Activated CD4-positive, alpha-beta T cell treated with anti-CD3 and anti-CD28 coated beads, Interleukin-2, Interleukin-6, amounts not matched to agents 100 ng/mL and 50 ng/mL, durations not matched to agents 16 hours and 8 hours (primary cell): ENCODE measurements at places on chromosomes 4 and X.

DNA sequence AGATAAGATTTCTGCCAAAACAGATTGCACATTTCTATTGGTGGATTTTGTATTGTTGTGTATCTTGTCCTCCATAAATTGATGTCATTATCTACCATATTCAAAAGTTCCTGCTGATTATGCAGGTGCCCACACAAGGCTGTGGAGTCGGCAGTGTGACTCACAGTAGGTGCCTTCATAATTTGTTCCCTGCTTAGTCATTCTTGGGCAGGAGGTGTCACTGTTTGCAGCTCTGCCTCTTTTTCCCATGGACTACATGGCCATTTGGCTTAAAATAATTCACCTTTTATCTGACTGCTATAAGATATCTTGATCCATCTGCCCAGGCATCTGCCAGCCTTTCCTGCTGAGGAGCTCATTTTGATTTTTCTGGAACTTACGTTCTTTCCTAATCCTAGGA, 33.6 kb upstream of the ENPEP start:
- DNase-seq: peak; percentile 0

- no peak for DNase-seq
Measured at GRCh38 chr4:38205261-38205660, 245.1 kb downstream of the PTTG2 start.

GRCh38 chrX:20653070-20653469, 386.4 kb upstream of the RPS6KA3 start:
- DNase-seq: no peak

DNA sequence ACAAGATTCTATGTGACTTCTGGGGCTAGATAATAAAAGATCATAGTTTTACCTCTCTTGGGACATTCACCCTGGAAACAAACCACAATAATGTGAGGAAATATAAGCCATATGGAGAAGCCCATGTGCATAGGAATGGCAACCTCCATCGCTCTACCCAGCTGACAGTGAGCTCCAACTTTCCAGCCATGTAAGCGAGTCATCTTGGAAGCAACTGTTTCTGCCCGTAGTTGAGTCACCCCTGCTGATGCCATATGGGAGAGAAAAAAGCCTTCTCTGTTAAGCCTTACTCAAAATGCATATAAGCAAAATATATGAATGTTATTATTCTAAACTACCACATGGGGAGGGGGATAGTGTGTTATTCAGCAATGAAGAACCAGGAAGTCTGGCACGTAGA, 31.4 kb upstream of the RELL1 start:
- DNase-seq: peak; percentile 59

DNA sequence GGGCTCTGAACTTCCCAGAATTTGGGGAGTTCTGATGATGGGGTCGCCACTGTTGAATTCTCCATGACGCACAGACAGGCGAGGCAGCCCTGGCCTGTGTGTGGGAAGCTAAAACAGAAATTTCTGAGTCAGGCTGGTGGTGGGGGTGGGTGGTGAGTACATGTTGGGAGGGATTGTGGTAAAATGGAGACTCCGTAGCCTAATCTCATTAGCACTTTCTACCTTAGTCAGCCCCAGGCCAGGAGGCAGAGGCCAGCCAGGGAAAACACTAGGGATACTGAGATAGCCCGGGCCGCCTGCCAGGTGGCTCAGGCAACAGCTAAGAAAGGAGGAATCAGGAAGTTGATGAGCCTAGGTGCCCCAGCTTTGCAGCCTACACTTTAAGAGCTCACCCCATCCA, 39.3 kb upstream of the NHSL2 start:
- no peak for DNase-seq

DNA sequence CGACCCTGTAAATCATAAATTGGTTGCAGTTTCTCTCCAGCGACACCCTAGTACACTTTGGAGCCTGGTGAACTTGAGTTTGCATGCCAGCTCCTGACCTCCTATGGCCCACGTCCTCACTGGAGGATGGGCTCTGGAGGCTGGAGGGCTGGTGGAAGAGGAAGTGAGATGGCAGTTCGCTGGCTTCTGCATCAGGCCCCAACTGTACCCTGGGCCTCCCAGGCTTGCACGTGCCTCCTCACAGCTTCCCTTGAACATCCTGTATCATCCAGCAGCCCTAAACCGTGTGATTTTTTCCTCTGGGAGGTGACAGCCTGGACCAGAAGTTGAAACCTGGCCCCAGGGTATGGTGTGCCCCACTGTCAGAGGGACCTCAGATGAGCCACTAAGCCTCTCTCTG, 78.5 kb downstream of the HTRA3 start:
- DNase-seq: no peak

DNA sequence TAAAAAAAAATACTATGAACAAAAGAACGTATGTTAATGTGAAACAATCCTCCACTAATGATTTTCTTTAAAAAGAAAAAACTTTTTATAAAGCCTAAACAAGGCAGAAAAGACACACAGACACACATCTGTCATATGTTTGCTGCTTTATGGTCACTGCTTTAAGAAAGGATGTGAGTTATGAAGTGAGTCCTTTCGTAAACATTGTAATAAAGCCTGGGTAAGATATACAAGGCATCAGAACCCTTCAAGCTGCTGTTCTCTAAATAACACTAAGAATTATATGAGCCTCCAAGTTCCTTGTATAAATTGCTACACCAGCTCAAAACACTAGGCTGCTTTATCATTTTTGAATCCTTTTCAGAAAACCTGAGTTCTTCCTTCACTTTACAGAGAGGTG, 81.6 kb downstream of the FBXO8 start:
- DNase-seq: no peak

- no peak for DNase-seq
Measured at GRCh38 chr4:98685225-98686042, 27.0 kb upstream of the TSPAN5 start.

DNA sequence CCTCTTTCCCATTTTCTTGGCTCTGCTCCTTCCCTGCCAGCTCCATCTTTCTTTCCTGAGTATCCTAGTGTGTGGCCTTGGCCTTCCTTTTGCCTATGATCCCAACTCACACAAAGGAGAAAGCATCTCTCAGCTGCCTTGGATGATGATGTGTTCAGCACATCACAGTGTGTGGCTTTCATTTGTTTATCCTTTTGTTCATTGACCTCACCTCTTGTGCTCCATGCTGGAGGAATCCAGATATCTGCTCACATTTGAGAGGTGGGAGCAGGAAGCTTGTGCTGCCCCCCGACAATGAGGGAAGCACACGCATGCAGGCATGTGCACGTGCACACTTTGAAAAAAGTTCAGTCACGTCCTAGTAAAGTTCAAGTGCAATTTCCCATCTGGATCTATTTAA, 131.0 kb downstream of the SMIM20 start:
- no peak for DNase-seq

DNA sequence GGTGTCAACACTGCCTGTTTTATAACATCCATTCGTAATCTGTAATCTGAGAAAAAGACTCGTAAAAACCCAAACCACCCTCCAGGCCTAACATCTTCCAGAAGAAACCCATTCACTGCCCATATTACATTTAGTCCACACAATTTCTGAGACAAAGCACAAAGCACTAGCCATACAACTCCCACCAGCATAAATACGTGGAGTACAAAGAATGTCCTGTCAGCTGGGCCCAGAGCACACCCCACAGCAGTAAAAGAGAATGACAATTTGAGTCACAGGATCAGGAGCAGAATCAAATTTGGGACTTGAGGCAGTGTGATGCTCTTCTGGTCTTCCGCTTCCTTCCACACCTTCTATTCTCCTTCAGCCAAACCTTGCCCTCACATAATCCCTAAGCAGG, 6.8 kb downstream of the MECP2 start:
- no peak for DNase-seq

DNA sequence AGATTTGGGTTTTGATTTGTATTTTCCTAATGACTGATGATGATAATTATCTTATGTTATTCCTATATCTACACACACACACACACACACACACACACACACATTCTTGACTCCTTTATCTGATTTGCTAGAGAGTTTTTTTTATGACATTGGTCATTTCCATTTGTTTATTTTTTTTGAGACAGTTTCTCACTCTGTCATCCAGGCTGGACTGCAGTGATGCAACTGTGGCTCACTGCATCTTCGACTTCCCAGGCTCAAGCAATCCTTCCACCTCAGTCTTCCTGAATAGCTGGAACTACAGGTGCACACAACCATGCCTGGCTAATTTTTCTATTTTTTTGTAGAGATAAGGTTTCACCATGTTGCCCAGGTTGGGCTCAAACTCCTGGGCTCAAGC, 6.7 kb downstream of the ZNF81 start:
- no peak for DNase-seq

DNA sequence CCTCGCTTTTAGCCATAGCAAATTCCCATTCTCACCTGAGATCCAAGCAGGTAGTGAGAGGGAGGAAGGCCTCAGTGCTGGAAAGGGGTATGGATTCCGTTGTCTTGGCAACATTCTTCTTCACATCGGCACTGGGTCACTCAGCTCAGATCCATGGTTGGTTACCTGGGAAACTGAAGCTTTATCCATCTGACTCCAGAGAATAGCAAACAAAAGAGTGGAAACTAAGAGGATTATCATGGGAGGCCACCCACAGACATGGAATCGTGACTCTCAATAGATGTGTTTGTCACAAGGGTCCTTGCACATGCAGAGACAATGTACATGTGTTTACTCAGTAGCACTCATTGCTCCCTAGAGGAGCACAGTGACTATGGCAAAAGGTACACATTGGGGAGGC, 81.0 kb downstream of the MAGED4 start:
- no peak for DNase-seq

GRCh38 chrX:124501586-124501985, 155.2 kb downstream of the SH2D1A start:
- DNase-seq: no peak

DNA sequence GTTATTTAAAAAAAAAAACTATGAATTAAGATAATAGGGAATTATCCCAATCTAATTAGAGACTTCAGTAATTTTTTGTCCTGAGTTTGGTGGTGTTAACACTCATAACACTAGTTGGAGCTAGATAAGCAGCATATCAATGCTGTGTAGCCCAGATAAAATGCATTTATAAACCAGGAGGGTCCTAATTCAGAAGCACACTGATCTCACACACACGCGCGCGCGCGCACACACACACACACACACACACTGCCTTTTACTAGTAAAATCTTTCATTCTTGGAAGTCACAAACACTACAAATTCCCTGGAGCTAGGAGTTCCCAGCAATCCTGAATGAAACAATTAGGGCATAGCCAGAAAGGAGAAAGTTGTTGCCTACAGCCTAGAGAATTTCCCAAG, 3.2 kb downstream of the UNC5C start:
- no peak for DNase-seq

DNA sequence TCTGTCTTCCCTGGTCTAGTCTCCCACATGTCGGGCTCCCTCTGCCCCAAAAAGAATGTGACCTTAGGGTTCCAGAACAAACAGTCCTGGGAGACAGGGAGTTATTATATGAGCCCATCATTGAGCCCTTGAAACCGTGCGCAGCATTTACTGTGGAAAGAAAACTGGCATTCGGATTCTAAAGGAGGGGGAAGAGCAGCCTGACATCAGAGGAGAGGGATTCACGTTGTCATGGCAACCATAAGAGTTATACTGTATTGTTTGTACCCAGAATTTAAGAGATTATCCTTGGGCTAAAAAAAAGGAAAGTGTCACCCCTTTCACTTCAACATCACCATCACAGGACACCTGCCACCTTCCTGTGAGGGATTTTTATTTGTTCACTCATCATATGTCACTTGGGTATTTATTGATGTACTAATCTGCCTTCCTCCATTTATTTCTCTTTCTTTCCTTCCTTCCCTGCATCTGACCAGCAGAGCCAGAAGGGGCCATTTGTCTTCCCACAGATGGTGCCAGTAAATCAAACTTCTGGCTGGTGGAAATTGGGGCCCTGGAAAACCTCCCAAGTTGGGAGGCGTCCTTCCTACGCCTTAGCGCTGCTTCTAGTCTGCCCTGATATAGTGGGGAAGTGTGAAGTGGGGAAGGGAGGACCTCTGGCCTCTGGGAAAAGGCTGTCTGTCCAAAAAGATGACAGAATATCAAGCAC, 64.9 kb upstream of the FRMPD3 start:
- no peak for DNase-seq

GRCh38 chrX:10152086-10152485, 4.7 kb upstream of the CLCN4 start:
- DNase-seq: no peak
